ENCODE measurements at places on chromosomes 2 and 18. TPM values are rescaled to one million over a fixed set of nuclear protein-coding genes. Genes with fewer than 3 reads are reported as not detected.

DNA sequence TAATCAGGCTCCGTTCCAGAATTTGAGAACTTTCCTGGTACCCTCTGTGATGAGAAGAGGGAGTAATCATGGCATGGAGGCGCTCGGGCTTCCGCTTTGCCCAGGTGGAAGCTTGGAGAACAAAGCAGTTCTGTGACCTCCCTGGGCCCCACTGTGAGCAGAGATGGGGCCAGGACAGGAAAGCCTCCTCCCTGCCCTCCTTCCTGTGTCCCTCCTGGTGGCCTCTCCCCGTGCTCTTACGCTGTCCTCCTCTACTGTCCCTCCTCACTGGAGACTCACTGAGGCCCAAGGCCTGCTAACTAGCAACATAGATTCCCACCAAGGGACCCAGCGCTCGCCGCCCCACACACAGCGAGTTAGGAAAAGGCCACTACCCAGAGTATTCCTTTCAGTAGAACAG lies 119.8 kb downstream of the MAPK4 start:
- peaks cover 1% of the 10 kb centered on the region for H3K27me3 ChIP-seq
- no peaks in the 10 kb centered on the region for H3K36me3 ChIP-seq
- no peak overlapping the region for H3K27ac ChIP-seq
- no peak for DNase-seq
- no peaks in the 10 kb centered on the region for H3K4me1 ChIP-seq
- H3K4me3 ChIP-seq, result no peak overlapping the region

DNA sequence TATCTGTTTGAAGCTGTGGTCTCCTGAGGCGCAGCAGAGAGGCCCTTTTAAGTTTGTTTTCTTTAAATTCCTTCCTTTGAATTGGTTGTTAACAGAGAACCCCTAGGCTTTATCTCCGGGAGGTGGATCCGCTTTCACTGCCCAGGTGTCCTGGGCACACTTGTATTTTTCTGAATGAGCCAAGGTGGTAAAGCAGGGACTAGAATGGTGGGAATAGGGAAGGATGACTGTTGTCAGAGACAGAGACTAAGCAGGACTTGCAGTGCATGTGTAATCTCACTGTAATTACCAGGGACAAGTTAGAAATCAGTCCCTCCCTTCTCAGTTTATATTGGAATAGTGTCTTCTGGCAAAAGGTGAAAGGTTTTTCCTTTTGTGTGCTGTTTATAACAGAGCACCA lies 72.8 kb downstream of the PHLPP1 start:
- no peak for DNase-seq
- H3K27me3 ChIP-seq, result no peaks in the 10 kb centered on the region
- no peak overlapping the region for H3K27ac ChIP-seq
- H3K4me1 ChIP-seq, result peaks cover 71% of the 10 kb centered on the region
- no peaks in the 10 kb centered on the region for H3K36me3 ChIP-seq

- no peak overlapping the region for H3K27ac ChIP-seq
- no peak for DNase-seq
- H3K27me3 ChIP-seq, result no peaks in the 10 kb centered on the region
- H3K4me1 ChIP-seq, result no peaks in the 10 kb centered on the region
These were observed 41.3 kb downstream of the LHCGR start for GRCh38 chr2:48714245-48714644.

CFC1 gene
- not detected for total RNA-seq

DNA sequence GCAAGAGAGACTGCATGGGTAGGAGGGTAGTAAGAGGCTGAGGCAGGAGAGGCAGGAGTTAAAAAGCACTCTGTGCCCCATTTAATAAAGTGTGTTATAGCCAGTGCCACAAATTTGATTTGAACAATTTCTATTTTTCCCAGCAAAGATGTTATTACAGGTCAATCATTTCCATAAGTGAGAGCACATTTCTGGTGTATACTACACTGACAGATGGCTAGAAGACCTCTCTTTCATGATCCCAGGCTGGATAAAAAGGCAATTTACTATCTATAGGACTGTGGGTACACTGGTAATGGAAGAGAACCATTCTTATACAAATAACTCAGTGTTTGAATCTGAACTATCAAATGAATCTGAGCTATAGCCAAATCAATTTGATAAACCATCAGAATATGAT lies 176.2 kb downstream of the FSHR start:
- no peaks in the 10 kb centered on the region for H3K36me3 ChIP-seq
- H3K27ac ChIP-seq, result no peak overlapping the region
- no peaks in the 10 kb centered on the region for H3K27me3 ChIP-seq
- H3K4me1 ChIP-seq, result no peaks in the 10 kb centered on the region
- no peak overlapping the region for H3K4me3 ChIP-seq

Data from activated T-helper 2 cell treated with anti-CD3 and anti-CD28 coated beads, Interferon-gamma antibody, Interleukin-2, Interleukin-4, amounts not matched to agents 10 μg/mL and 5 μg/mL and 100 μg/mL, durations not matched to agents 14 hours and 24 hours and 36 hours (primary cell).